Skin of body (tissue), 3 donors: ENCODE measurements at places on chromosomes 7 and 10. TPM values are rescaled to one million over a fixed set of nuclear protein-coding genes. Genes with fewer than 3 reads are reported as not detected.

SMKR1 gene
- total RNA-seq, result 0.20 TPM

ZMIZ2 gene
- total RNA-seq, result 11.8 TPM

NEBL gene
- total RNA-seq, result 29.3 TPM

KCNIP2 gene
- total RNA-seq, result 5.7 TPM

SAMD9L gene
- 7.6 TPM for total RNA-seq

HNRNPH3 gene
- 58.8 TPM for total RNA-seq

VPS50 gene
- total RNA-seq, result 38.3 TPM

HMX3 gene
- total RNA-seq, result not detected

GLI3 gene
- total RNA-seq, result 23.4 TPM

SERPINE1 gene
- 18.1 TPM for total RNA-seq

GRID2IP gene
- total RNA-seq, result 0.30 TPM

C7orf57 gene
- total RNA-seq, result 0.10 TPM

OR2A5 gene
- total RNA-seq, result not detected
